ENCODE measurements at places on chromosomes 2 and 18.

DNA sequence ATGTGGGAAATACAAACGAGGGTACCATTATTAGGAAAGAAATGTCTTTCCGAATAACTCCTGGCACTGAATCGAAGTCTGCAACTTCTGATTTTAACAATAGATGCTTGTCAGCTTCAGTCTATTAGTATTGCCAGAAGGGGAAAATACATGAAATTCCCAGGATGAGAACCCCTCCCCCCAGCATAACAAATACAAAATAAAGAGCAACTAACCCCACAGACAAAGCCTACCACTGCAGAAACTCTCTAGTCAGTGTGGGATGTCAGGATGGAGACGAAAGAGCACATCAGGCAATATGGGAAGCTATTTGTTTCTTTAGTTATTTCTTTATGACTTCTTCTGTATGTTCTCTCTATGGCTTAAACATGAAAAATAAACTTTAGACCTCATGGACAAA is 365.0 kb upstream of the CDH2 start:
- DNase-seq: no peak

- no peak for DNase-seq
Observed at GRCh38 chr2:99520813-99521212, 31.0 kb upstream of the REV1 start.

- DNase-seq: no peak
Observed at GRCh38 chr2:151020411-151020810, 241.3 kb downstream of the RBM43 start.

- DNase-seq: no peak
Observed at GRCh38 chr18:49183921-49184320, 233.2 kb upstream of the SMAD7 start.

DNA sequence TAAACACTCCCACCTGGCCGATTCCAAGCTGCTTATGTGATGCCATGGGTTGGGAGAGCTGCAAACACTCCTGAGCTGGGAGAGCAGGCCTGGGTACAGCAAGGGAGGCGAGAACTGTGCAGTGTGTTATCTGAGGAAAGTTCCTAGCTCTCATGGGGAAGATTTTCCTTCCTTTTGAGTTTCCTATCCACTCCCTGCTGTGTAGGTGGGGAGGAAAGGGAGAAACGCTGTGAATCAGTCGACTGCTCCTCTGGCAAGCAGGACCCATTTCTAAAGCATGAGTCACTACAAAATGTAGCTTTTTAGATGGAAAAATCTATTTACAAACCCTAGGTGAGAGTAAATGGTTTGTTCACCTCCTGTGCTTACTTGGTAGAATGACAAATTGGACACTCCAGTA is 80.4 kb downstream of the SH3RF3 start:
- no peak for DNase-seq

- no peak for DNase-seq
Observed at GRCh38 chr2:26628561-26629345, 12.4 kb downstream of the CIB4 start.

DNA sequence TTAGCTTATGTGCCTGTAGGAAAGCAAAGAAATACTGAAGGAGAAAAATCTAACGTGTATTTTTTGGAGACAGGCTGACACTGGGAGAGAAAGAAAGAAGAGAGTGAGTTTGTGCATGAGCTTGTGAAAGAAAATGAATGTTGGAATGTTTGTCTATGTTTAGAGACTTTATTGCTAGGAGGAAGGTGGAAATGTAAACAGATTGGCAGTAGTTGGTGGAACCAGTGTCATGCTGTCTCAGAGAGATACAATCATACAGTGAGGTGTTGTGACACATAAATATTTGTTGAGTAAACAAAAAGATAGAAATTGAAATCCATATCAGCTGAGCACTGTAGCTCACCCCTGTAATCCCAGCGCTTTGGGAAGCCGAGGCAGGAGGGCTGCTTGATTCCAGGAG is 222.2 kb upstream of the MEIS1 start:
- DNase-seq: no peak

- no peak for DNase-seq
Observed at GRCh38 chr2:232200195-232200594, 178.4 kb upstream of the ALPP start.

Data from T-helper 2 cell (primary cell).